Stimulated activated naive CD4-positive, alpha-beta T cell (primary cell): ENCODE measurements at places on chromosomes 11 and 22.

DNA sequence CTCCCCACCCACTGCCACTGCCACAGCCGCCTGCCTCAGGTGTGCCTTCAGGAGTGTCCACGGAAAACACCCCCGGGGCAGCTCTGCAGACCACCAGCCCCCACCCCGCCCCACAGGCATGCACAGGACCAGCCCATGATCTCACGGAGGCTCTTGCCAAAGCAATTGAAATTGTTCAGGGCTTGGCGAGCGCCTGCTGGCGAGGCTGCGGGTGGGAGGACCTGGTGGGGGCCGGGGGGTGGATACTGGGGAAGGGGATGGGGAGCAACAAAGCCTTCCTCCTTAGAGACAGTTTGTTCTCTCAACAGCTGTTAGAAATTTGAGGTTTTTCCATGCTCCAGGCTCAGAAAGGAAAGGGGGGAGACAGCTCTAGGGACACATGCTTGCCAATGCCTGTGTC lies 274.7 kb downstream of the MN1 start:
- no peak for DNase-seq

DNA sequence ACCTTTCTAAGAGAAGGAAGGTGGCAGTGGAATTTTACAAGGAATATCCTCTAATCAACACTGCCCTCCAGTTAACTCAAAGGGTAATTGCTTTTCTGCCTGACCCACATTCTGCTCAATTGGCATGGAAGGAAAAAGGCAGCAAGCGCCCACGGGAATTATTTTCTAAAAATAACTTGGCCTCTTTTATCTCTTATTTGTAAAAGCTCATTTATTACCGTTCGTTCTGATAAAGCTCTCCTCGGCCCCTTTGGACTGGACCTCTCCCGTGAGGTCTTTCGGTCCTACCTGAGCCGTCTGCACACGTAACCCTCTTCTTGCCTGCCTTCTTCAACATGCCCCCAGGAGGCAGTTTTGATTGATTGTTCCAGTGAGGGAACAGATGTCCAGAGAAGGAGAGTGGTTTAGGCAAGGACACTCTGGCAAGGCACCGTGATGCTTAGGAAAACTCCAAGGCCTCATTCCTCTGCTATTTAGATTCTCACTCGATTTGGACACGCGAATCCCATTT lies 53.2 kb upstream of the CRTAM start:
- no peak for DNase-seq

DNA sequence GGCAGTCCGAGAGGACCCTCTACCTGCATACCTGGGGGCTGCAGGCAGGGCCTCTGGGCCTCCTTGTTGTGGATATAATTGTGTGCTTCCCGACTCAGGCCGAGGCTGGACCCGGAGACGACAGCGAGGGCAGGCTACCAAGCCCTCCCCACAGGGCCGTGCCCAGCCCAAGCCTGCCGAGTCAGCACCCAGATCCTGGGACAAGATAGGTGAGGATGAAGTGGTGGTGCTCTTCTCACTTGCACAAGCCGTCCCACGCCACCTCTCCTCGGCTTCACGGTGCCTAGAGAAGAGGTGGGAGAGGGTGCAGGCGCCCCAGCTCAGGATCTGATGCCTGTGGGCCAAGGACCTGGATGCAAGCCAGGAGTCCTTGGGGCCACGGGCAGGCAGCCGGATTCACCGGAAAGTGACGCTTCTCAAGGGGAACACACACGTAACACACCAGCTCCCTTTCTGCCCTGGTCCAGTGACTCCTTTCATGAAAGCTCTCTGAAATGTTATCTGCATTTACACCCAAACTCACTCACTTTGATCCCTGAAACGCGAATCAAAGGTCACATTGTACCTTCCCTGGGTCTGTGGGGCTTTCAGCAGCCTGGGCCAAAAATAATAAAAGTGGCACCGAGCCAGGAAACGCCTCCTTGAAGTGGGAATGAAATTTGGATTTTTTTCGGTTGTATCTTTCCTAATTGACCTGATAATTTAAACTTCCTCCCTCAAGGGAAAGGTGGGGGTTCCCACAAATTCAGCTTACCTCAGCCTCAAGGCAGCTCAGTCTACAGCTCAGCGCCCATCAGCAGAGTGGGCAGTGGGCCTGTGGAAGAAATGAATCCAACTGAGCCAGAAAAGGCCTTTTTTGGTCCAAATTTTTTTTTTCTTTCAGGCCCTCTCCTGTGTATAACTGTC lies 1.1 kb upstream of the GNB1L start:
- DNase-seq, result peak; percentile 42

DNA sequence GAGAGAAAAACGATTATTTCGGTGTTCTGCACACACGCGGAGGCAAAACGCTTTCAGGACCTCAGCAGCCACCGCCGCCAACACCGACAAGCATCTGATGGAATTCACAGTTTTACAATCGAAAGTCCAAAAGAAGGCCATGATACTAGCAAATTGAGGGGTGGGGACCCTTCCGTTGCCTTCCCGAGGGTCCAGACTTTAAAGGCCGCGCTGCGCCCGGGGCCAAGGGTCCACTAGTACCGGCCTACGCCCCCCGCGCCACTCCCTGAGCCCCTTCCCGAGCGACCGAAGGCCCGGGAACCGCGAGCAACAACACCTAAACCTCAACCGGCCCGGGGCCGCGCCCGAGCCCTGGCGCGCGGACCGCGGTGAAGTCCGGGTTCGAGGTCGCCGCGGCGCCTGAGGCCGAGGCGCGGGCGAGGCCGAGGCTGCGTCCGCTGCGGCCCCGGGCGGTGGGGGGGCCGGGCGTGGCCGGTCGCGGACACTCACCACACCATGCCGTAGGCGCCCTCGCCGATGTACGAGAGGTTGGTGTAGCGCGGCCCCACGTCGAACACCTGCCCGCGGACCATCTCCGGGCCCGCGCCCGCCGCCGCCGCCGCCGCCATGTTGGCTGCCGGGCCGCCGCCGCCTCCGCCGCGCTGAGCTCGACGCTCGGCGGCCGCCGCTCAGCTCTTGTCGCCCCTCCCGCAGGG lies 465 bp downstream of the MAPK1 start:
- DNase-seq, result peak; percentile 45

DNA sequence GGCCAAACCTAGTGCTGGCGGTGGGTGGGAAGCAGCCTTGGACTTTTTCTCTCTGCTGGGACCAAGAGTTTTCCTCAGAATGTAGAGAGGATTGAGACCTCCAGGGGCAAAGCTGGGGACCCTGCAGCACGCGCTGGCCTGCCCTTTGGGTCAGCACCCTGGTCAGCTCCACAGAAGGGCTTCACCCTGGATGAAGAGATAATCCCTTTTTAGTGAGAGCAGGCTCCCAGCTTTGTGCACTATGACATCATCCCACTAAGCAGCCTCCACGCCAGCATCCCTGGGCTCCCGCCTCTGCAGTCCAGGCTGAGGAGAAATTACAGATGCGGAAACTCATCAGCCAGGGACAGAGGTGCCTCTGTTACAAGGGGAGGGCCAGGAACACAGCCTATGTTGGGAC lies 23.5 kb downstream of the DRICH1 start:
- no peak for DNase-seq

GRCh38 chr11:34784318-34784841 lies 131.8 kb downstream of the APIP start:
- no peak for DNase-seq

GRCh38 chr11:119427279-119427678 lies 4.3 kb upstream of the THY1 start:
- DNase-seq, result no peak

DNA sequence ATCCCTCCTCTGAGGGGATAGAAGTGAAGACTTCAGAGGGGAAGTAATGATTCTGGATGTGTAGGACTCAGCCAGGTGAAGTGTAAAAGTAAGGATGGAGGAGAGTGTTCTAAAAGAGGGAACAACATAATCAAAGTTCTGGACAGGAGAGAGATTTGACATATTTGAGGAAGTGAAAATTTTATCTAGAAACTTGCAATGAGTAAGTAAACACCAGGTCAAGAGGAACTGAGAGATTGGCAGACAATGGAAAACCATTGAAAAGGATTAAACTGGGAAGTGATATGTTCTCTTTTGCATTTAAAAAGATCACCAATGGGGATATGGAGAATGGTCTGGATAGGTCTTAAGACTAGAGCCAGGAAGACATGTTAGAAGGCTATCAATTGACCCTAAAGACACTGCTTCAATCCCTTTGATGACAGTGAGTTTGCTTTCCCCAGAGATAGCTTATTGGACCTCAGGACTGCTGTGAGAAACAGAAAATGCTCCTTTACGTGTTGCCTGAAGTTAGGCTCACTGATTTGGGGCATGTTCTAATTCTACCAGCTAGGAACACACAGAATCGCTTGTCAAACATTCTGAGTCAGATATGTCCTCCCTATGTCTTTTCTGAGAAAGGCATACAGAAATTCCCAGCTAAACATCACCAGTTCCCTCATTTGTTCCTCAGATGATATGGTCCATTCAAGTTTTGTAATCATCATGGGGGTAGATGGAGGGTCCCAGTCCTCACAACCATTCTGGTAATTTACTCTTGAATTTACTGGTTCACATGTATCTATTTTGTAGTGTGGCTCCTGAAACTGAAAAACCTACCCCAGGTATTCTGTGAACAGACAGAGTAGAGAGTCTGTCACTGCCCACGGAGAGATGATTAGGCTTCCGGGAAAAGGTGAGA lies 144.9 kb downstream of the MAML2 start:
- DNase-seq, result no peak

- no peak for DNase-seq
These were observed 35.4 kb upstream of the TREH start for GRCh38 chr11:118714816-118715215.

DNA sequence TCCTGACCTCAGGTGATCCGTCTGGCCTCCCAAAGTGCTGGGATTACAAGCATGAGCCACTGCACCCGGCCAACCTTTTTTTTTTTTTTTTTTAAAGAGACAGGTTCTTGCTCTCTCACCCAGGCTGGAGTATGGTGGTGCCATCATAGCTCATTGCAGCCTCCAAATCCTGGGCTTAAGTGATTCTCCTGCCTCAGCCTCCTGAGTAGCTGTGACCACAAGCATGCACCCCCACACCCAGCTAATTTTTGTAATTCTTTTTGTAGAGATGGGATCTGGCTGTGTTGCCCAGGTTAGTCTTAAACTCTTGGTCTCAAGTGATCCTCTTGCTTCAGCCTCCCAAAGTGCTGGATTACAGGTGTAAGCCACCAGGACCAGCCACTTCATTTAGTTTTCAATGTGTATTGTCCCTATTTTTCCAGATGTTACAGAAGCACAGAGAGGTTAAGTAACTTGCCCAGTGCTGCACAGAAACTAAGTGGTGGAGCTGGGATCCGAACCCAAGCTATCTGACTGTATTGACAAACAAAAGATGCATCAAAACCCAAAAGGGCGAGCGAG lies 55.6 kb upstream of the GRK3 start:
- DNase-seq, result no peak

- no peak for DNase-seq
These were observed 94.9 kb downstream of the PRR5L start for GRCh38 chr11:36390963-36391471.

- no peak for DNase-seq
These were observed 354.3 kb downstream of the BUD13 start for GRCh38 chr11:116418388-116419041.

DNA sequence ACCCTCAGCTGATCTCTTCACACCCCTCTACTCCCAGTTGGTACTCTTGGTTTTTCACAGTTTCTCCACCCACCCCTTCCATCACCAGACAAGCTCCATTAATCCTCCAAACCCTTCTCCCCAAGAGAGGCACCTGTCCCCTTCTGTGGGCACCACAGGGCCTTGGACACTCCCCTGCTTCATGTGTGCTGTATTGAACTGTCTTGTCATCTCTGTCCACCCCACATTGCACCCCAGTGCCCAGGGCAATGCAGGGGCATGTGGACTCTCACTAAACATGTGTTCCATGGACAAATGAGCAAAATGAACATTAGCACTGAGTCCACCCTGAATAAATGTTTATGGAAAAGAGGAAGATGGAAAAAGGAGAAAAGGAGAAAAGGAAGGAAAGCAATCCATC lies 181.4 kb downstream of the BCR start:
- no peak for DNase-seq

DNA sequence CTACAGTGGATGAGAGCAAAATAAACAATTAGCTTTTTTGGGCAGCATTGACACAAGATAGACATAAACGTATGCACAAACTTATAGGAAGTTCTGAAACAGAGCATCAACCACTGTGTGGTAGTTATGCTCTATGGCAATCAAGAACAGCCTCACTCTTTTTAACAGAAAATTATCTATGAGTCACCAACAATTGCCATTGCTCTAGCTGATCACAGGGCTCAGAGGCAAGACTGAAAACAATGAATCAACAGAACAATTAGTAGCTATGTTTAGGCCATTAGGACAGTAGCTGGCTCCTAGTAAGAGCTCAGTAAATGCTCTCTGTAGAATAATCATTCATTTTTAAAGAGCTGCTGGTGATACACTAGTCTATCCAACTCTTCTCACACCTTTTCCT lies 34.9 kb upstream of the PICALM start:
- DNase-seq, result no peak

- peak; percentile 41 for DNase-seq
These were observed 837 bp upstream of the BID start for GRCh38 chr22:17774926-17775685.

- no peak for DNase-seq
These were observed 115.5 kb downstream of the PHF21B start for GRCh38 chr22:44894321-44894720.

GRCh38 chr11:19660076-19660475 lies 52.6 kb upstream of the NAV2 start:
- no peak for DNase-seq

GRCh38 chr11:94450048-94450447 lies 43.6 kb downstream of the MRE11 start:
- DNase-seq, result no peak

GRCh38 chr11:70734379-70734778 lies 336.1 kb downstream of the CTTN start:
- DNase-seq, result no peak

DNA sequence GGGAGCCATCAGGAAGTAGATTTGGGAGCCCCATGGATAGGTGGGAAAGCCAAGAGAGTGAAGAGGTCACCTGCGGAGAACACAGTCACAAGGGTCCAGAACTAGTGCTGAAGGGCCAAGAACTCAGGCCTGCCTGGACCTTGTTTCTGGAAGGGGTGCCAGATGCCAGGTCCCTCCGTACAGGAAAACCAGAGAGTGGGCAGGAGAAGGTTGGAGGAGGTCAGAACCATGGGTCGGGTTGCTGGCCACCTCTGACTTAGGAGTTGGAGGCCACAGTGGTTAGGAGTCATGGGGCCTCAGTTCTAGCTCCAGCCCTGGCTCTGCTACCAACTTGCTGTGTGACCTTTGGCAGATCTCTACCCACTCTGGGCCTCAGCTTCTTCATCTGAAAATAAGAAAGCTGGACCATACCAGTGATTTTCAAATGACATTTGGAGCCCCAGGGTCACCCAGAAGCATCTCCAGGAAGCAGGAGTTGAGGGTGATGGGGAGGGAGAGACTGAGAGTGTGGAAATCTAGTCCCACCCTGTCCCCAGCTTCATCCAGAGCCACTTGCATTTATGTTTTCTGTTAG lies 20.8 kb upstream of the TUB start:
- no peak for DNase-seq
